ENCODE measurements at places on chromosomes 7 and 10.

DNA sequence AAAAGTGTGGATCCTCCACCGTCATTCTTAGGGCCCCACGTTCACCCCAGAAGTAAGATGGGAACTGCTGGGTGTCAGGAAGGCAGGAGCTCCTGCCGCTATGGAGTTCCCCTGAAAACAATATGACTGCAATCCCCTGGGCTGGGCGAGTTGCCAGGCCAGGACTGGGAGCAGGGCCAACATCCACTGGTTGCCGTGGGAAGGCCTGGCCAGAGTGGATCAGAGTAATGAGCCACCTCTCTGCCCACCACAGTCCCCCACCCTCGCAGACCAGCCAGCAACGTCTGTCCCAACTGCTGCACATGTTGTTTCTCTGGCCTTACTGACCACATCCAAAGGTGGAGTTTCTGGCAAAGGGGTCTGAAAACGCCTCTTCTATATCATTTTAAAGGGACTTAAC, 86.6 kb downstream of the STRA8 start:
- DNase-seq: peak; percentile 81

GRCh38 chr7:130995252-130996081, 261.5 kb upstream of the KLF14 start:
- no peak for DNase-seq

GRCh38 chr7:6680146-6680545, 26.6 kb downstream of the ZNF12 start:
- DNase-seq: no peak

DNA sequence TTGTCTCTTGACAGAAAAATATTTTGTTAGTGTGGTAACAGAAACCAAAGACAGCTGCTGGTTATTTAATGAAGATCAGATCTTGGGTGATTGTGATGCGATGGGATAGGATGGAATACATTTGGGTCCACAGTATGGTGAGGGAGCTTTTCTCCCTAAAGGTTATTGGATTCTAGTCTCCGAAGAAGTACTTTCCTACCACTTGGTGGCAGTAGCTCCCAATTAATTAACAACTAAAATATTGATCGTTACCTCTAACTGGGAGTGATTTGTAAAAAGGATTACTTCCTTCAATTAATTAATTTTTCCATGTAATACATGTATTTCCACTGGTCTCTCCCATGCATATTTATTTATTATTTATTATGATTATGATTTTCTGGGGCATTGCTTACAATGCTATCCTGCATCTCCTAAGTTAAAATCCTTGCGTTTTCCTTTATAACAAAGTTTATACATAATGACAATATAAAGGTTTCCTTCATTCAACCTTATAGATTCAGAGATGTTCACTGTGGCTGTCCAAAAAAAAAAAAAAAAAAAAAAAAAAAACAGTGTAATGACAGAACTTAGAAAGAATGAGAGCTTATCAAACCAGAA, 25.6 kb downstream of the TMEM196 start:
- no peak for DNase-seq

GRCh38 chr10:69446650-69447151, 4.6 kb upstream of the TSPAN15 start:
- no peak for DNase-seq

DNA sequence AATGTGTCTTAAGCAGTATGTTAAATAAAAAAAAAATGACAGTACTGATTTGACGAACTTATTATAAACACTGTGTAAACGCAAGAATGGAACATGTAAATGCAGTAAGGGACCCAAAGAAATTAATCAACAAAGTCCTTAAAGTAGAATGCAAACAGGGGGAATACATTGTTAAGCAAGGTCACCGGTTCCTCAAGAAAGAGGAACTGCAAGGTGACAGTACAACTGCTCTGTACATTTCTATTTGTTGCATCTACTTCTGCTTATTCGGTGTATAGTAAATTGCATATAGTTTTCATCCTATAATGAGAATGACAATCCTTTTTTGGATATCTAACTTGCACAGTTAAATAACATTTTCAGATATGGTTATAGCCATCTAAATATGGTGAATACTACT, 387.0 kb upstream of the SEMA3D start:
- no peak for DNase-seq

DNA sequence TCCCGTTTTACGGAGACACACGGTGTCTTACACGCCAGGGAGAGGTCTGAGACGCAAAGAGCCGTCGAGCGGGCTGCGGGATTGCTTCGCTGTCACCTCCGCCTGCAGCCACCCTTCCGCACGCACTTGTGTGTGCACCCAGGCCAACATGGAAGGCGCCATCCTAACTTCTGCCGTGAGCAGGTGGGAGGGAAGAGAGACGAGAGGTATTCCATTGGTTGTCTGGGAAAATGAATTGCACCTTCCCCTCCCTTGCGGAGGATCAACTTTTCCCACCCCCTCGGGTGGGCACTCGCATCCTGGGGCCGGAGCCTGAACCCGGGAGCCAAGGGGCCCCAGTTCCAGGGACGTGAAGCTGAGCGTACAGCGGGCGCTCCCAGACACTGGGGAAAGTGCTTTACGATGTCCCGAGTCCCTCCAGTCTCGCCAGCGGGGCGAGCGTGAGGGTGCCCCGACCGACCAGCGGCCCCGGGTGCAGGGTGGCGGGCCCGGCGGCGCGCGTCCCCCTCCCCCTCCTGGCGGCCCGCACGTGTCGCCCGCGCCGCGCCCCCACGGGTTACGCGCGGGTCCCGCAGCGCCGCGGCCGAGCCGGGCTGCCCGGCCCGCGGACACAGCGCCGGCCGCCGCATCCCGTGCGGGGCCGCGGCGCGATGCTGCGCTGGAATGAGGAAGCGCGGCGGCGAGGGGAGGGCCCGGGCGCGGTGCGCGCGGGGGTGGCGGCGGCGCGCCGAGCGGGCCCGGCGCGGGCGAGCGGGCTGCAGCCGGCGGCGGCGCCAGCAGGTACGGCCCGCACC, 984 bp upstream of the IKZF1 start:
- DNase-seq: no peak

- no peak for DNase-seq
Measured at GRCh38 chr10:35949811-35950211, 307.7 kb upstream of the FZD8 start.

- DNase-seq: no peak
Measured at GRCh38 chr7:100053215-100053614, 3.6 kb downstream of the ZSCAN21 start.

GRCh38 chr10:114868870-114869519, 47.4 kb downstream of the FHIP2A start:
- DNase-seq: no peak

GRCh38 chr10:114629824-114630730, 28.0 kb downstream of the ABLIM1 start:
- DNase-seq: no peak

DNA sequence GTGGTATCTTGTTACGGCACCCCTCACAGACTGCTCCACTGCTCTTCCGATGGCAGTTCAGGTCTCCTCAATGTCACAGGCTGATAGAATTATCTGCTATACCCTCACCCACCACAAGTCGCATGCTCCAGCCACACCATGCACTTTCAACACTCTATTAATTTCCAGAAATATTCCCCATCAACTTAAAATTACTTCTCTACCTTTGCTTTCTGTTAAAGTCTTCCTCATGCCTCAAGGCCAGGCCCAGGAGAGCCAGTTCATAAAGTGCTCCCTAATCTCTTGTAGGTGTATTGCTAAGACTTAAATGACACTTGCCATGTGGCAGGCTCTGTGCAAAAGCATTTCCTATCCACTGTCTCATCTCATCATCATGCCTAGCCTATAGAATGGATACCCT, 105.9 kb upstream of the ARID5B start:
- DNase-seq: no peak

GRCh38 chr10:124745673-124746072, 1.5 kb upstream of the FAM53B start:
- no peak for DNase-seq

DNA sequence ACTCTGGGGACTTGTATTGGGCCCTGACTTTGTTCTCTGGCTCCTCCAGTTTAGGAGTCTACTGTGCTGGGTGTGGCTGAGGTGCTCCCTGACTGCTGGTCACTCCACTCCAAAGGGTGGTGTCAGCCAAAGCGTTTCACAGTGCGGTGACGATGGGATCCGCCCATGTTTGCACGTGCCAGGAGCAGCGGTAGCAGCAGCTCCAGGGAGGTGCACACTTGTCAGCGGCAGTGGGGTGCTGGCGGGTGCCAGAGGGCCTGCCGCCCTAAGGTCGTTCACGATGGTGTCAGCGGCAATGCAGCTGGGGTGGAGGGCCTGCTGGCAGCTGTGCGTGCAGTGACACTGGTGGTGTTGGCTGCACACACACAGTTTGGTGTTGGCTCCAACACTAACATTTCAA, 268.5 kb upstream of the AKR1E2 start:
- no peak for DNase-seq

DNA sequence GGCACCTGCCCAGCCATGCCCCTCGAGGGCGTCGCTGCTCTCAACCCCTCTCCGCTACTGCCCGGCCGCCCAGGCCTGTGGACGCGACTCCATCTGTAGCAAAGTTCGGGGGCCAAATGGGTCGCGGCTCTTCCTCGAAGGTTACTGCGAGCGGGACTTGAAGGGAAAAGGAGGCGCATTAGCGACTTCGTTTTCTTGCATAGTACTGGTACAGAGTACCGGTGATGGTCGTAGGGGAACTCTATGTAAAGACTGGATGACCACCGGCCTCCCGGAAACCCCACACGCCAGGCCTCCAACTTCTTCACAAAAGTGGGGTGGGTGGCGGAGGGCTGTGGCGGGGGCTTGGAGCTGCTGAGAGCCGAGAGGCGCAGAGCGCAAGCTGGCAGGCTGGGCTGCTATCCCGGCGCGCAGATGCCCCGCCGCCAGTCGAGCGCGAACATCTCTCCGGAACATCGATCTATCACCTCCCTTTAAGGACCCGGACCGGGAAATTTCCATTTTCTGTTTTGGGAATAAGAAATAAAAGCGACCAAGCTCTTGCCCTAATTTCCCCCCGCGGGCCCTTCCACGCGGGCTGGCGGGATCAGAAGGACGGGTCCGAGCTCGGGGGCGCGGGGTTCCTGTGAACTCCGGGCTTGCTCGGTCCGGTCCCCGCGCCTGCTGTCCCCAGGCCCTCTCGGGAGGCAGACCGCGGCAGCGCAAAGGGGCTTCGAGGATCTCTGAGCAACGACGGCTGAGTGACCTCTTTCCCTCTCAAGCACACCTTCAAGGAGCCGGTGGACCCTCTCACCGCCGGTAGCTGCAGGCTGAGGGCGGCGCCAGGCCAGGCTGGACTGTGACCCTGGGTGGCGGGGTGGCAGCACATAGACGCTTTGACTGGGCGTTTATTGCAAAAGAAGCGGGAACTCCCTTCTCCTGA, 12.2 kb upstream of the FEZF1 start:
- peak; percentile 64 for DNase-seq

- no peak for DNase-seq
Measured at GRCh38 chr10:8035006-8035640, 19.4 kb upstream of the GATA3 start.

DNA sequence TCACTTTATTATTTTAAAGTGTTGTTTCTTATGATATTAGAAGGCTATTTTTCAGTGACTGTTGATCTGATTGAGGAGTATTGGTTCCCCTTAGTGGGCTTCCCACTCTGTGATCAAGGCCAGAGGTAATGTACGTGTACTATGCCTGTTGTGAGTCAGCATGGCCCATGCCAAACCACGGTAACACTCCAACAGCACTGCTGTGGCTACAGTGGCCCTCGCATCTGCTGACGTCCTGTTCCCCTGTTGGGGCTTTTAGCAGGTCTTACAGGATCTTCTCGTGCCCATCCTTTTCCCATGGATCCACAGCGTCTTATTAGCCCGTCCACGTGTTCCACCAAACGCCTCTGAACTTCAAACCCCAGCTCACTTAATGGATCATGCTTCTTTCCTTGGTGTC, 964.6 kb upstream of the CELF2 start:
- DNase-seq: no peak

DNA sequence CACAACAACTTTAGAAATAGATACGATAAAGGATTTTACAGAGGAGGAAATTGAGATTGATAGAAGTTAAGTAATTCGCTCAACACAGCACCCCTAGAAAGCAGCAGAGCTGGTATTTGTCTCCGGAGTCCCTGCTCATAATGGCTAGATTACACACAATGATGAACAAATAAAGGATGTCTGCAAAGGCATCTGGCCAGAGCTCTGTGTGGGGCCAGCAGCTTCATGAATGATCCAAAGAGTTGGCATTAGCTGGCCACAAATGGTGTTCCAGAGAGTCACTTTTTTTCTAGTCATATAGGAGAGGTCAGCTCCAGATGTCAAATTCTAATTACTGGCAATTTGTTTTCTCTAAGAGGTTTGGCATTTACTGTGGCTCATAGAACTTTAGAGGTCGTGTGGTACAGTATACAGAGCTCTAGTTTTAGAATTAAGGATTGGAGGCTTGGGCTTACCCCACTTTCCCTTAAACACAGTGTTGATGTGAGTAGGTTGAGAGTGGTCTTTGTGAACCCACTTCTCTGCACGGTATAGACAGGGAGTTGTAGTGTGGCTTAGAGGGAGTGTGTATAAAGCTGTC, 186.2 kb downstream of the BICC1 start:
- DNase-seq: no peak
